ENCODE measurements at places on chromosomes 6 and 20.
A peak's percentile ranks its signal among the peaks of the same experiment; 100 is the strongest.

GRCh38 chr6:20481281-20481680, 53.0 kb upstream of the CDKAL1 start:
- no peak for DNase-seq

DNA sequence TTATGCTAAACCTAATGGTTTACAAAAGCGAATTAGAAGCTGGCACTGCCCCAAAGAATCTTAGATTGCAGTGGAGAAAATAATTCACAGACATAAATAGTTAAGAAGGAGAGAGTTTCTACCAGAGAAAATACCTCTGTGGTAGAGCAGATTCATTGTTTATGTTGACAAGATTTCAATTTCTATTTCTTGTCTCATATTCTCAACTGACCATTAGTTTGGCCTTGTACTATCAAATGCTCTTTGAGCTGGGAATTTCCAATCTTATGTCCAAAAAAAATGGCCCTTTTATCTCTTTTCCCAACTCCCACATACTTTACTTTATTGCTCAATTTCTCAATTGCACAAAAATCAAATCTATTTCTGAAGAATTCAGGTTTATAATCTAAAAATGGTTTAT, 804.1 kb upstream of the CITED2 start:
- no peak for DNase-seq

DNA sequence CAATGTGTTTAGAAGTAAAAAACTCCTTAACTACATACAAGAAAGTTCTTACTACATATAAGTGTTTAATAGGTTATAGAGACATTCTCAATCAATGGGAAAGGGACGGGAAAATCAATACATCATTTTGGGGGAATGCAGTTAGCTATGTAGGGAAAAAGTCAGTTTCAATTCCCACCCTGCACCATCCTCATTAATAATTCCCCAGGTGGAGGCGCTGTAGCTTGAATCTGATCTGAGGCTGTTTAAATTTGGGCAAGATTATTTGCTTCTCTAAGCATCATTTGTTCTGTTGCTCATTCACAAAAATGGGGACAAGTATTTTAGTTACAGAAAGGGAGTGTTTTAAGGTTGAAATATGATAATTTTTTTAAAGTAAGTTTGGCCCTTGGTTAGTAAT, 19.1 kb downstream of the OLIG3 start:
- DNase-seq: no peak

DNA sequence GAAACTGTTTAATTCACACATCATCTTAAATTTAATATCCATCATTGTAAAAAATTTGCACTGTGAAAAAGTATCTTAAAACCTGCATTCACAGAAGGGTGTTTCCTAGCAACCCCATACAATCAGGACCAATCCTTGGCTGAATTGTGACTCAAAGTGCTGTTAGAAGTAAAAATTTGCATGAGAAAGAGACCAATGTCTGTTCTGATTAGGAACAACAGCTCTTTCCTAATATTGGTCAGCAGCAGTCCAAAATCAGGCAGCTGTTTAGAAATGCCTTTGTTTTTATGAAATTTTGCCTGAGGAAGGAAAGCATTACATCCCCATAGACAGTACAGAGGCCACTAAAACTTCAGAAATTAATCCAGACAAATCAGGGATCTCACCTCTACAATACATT, 987.0 kb downstream of the HACE1 start:
- DNase-seq: no peak

GRCh38 chr6:142551274-142551811, 249.5 kb downstream of the ADGRG6 start:
- peak; percentile 6 for DNase-seq

GRCh38 chr20:43942667-43943285, 28.1 kb downstream of the TOX2 start:
- peak; percentile 34 for DNase-seq

DNA sequence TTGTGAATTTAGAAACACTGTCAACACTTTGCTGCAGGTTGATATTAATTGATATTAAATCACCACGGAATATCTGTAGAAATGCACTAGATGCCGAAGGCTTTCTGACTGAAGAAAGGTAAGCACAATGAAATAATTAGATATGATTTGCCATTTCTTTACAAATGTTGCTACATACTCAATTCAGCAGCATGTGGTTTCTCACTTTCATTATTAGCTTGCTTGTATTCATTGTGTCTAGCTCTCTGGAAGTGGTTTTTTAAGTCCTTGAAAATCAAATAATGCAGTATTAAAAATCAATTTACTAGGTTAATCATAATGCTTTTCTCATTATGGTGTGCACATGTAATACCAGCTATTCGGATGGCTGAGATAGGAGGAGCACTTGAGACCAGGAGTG, 231.3 kb upstream of the MARCKS start:
- no peak for DNase-seq

- no peak for DNase-seq
Measured at GRCh38 chr6:137919837-137920730, 53.0 kb downstream of the TNFAIP3 start.

- no peak for DNase-seq
Measured at GRCh38 chr6:22756365-22756764, 187.0 kb downstream of the HDGFL1 start.

DNA sequence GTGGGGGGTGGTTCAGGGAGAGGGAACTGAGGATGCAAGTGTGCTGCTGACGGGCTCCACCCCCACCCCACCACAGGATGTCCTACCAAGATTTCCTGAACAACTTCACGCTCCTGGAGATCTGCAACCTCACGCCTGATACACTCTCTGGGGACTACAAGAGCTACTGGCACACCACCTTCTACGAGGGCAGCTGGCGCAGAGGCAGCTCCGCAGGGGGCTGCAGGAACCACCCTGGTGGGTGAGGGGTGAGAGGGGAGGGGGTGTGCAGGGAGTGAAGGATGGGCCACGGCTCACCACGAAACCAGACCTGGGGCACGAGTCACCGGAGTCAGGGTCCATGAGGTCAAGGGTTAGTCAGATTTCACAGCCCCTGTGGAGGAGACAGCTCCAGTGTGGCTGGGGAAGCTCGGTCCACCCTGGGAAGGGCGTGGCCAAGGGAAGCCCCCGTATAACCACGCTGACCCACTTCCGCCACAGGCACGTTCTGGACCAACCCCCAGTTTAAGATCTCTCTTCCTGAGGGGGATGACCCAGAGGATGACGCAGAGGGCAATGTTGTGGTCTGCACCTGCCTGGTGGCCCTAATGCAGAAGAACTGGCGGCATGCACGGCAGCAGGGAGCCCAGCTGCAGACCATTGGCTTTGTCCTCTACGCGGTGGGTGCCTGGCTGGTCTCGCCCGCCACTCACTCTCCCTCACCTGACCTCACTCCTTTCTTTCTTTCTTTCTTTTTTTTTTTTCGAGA, 18.3 kb downstream of the CAPN11 start:
- peak; percentile 8 for DNase-seq

DNA sequence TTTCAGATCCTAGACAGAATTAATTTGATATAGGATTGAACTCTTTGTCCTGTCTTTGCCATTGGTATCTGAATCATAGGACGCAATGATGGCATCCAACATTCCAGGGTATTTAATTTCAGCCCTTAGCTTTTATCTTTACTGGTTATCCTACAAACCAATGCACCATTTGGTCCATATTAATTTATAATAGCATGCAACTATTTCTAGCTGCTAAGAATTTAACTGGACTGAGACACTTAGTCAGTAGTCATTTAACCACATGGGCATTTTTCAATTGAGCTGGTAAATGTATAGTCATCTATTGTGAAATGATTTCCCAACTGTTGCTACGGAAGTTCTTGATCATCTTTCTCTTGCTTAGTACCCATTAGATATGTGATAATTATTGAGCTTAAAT, 141.1 kb downstream of the CD164 start:
- DNase-seq: no peak

DNA sequence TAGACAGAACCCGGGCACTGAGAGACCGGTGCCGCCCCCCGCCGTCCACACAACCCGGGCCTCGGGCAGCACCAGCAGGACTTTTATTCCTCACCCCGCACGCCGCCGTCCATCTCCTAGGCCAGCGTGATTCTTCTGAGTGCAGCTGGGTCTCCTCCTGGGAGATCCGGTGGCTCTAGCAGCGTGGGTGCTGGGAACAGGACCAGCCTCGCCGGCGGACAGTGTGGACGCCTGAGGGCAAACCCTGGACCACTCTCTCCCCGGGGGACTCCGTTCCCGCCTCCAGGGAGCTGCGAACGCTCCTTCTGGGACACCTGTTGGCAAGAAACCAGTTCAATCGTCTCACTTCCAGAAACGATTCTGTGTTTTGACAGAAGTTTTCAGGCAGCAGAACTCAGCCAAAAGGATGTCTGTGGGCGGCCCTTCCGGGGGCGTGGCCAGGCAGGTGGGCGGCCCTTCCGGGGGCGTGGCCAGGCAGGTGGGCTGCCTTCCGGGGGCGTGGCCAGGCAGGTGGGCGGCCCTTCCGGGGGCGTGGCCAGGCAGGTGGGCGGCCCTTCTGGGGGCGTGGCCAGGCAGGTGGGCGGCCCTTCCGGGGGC, 130.7 kb downstream of the DLL1 start:
- no peak for DNase-seq

GRCh38 chr6:14883921-14884320, 361.9 kb upstream of the JARID2 start:
- no peak for DNase-seq

GRCh38 chr6:106476331-106477105, 116.0 kb downstream of the CRYBG1 start:
- DNase-seq: no peak

- DNase-seq: no peak
Measured at GRCh38 chr6:44035621-44036020, 91.6 kb downstream of the MRPL14 start.

DNA sequence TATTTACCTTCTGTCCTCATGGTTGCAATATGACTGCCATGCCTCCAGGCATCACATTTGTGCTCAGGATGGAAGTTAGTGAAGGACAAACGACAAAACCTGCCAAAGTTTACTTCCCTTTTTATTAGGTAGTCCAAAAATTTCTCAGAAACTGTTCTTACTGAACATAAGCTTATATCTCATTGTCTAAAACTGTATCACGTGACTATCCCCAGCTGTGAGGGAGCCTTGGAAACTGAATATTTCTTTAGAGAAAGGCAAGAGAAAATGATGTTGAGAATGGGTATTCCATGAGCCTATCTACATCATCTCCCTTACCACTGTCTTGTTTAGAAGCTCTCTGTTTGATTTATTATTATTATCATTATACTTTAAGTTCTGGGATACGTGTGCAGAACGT, 303.6 kb upstream of the PRND start:
- DNase-seq: no peak

GRCh38 chr6:149194820-149195558, 122.5 kb upstream of the TAB2 start:
- DNase-seq: no peak

- no peak for DNase-seq
Measured at GRCh38 chr20:8646716-8647115, 422.2 kb upstream of the PLCB4 start.

DNA sequence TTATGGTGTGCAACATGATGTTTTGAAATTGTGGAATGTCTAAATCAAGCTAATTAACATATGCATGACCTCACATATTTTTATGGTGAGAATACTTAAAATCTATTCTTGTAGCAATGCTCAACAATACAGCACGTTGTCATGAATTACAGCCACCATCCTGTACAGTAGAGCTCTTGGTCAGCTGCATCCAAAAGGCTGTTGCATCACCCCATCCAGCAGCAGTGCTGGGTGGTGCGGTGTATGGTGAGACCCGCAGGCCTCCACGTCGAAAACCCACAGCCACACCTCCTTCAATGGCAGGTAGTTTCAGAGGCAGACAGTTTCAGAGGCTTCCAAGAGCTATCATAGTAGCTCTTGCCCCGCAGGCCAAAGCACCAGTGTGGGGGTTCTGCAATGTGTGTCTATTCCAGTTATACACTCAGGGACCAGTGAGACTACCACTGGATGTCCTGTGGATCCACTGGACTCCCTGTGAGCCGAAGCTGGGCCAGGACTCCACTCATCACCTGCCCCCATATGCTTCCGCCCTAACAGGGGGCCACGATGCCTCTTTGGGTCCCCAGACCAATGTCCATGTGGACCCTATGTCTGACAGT, 23.4 kb downstream of the PACSIN1 start:
- DNase-seq: no peak

DNA sequence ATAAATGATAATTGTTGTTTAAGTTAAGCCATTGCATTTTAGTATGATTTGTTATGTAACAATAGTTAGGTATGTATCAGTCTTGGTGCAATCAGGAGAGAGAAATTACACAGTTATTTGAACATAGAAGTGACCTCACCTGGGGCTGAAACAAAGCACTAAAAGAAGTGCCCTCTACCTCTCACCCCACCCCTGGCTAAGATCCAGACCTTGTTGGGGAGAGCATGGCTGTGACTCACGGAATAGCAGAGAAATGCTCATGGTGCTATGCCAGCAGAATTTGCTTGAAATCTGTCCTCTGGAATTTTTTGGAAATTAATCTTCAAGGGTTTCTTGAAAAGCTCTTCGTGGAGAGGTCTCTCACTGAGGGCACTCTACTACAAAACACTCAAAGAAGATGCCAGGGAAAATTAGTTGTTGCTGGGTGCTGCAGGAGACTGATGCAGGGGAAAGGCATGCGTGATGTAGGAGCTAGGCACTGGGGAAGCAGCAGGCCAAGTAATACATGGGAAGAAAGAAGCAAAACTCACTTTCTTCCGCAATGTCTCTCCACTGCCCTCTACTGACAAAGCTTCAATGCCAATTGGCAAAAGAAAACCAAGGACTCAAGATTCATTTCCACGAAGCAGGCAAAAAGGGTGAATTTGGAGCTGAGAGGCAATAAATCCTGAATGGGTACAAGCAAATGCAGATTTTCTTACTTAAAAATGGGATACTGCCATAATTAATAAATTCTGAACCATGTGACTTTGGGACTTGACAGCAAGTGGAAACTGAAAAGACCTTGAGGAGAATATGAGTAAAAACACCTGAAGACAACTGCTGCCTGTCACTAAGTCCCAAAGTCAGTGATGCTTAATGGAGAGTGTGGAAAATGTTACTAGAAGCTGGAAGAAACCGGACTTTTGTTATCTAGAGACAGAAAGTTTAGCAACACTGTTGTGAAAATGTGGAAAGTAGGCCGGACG, 136.3 kb upstream of the ZNF184 start:
- no peak for DNase-seq

GRCh38 chr6:27592481-27593199, 119.7 kb upstream of the ZNF184 start:
- peak; percentile 9 for DNase-seq

DNA sequence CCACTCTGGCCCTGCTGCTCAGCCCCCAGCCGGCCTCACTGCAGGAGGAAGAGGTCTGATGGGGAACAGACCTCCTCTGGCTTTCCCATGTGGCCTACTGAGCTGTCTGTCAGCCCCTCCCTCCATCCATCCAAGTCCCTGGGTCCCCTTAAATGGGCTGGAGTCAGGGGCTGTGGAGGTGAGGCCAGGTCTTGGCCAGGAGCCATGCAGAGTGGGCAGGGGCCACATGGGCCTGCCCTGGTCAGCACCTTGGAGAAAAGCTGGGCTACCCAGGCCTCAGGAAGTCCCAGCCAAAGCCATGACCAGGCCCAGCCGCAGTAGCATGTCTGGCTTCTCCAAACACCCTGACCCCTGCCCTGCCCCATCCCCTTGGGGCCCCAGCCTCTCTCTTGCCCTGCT, 6.3 kb downstream of the SPDEF start:
- no peak for DNase-seq

DNA sequence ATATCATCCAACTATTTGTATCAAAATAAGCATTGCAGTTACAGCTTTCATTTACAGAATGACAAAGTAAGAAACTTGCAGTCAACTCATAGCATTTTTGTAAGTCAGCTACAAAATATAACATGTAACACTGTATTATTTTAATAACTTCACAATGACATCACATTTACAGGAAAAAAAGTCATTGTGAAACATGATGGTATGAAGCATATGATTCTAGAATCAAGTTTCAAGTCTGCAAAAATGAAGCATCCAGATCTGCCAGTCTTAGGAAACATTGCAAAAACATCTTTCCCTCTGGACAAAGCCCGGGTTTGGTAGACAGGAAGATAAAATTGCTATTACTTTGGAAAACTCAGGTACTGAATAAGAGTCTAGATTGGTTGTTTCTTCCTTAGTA, 263.9 kb upstream of the NT5E start:
- DNase-seq: no peak

All from central memory CD4-positive, alpha-beta T cell (primary cell).